GM12878 (cell line): ENCODE measurements at places on chromosomes 16 and 17. TPM values are rescaled to one million over a fixed set of nuclear protein-coding genes. Genes with fewer than 3 reads are reported as not detected.
A peak's percentile ranks its signal among the peaks of the same experiment; 100 is the strongest.

DNA sequence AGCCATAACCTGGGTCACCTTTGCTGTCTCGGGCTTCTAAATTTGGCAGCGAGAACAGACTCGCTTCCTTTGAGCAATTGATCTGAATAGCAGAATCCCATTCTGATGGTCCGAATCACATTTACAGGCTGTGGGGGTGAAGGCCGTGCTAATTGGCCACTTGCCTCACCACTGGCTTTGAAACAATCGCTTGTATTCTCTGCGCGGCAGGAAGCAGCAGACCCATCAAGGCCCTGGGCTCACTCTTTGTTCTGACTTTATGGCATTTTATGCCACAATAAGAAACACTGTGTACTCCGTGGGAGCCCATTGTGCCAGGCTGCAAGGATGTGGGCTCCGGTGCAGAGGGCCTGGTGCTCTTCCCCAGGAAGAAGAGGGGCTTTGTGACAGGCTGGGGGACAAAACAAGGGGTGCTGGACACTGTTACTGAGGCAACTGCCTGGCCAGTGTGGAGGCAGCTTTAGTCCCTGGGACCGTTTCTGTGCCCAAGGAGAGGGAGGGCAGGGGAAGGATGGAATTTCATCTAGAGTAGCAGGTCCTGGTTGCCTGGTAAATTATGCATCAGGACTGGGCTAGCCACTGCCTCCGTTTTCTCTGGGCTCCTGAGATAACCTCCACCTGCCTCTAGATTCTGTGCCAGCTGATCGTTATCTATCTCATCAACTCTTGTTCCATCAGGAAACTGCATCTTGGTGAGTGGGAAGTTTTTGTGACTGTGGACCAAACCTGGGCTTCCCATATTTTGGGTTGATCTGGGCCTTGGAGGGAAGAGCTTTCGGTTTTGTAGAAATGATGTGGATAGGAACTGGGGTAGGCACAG, 78.5 kb downstream of the MRC2 start:
- DNase-seq, result no peak

DNA sequence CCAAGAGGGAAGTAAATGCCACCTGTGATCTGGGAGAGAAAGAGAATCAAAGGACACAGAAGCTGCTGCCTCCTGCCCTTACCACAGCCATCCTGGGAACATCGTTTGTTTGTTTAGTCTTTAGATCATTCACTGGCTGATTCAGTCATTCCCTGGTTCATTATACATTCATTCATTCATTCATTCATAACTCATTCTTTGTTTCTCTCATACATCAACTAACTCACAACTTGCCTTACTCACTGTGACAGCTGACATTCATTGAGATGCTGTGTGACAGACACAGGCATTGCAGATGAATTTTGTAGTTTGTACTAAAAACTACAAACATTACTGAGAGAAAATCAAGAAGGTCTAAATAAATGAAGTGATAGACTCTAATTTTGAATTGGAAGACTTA, 291.0 kb upstream of the TNRC6C start:
- no peak for DNase-seq

- peak; percentile 80 for DNase-seq
Measured at GRCh38 chr16:25013751-25014499, 1.2 kb downstream of the ARHGAP17 start.

GRCh38 chr17:47184681-47185080, 4.4 kb downstream of the CDC27 start:
- DNase-seq, result no peak

- DNase-seq, result no peak
Measured at GRCh38 chr16:56225017-56225742, 33.9 kb downstream of the GNAO1 start.

DNA sequence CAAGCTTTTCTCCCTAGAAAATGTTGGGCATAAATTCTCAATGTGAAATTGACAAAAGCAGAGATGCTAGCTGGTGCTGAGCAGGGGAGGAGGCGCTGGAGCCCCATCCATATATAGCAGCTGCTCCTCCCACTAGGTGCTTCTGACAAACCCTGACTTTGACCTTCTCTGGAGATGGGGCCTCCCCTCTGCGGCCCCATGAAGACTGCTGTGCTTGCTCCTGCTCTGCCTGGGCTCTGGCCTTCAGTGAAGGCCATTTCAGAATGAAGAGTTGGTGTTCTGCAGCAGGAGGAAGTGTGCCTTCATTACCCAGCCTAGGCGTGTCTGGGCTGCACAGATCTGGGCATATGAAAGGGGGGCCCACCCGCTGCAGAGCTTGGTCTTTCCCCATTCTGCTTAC, 29.7 kb downstream of the ASIC2 start:
- no peak for DNase-seq

The C17orf113 gene
- 0.04 TPM in 1 of 2 replicates, not detected in the other for polyA plus RNA-seq

The TEKT5 gene
- polyA plus RNA-seq, result 0.90 TPM in 1 of 2 replicates, not detected in the other

The GSDMA gene
- polyA plus RNA-seq, result not detected in 2 replicates

The GPR179 gene
- polyA plus RNA-seq, result 0.01 TPM in 1 of 2 replicates, not detected in the other
